ENCODE measurements at places on chromosomes 2 and 18. TPM values are rescaled to one million over a fixed set of nuclear protein-coding genes. Genes with fewer than 3 reads are reported as not detected.

Gene TEX44
- not detected for total RNA-seq

Gene TGOLN2
- 186 TPM for total RNA-seq

Gene ABHD1
- not detected for total RNA-seq

DNA sequence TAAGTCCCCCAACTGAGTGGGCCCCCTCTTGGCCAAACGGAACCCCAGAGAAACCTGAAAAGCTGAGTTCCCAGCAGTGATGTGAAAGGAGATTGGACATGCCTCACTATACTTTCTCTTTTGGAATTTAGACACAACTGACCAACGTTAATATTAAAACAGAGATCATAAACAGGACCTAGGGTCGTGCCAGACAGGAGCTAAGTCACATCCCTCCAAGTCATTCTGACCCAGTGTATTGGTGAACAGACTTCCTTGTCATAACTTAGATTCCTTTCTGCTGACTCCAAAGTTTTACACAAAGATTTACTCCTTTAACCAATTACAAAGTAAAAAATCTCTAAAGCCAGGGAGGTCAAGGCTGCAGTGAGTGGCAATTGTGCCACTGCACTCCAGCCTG lies 46.9 kb downstream of the UXS1 start:
- DNase-seq: no peak

GRCh38 chr18:45522371-45522770 lies 92.9 kb upstream of the SLC14A2 start:
- no peak for DNase-seq

DNA sequence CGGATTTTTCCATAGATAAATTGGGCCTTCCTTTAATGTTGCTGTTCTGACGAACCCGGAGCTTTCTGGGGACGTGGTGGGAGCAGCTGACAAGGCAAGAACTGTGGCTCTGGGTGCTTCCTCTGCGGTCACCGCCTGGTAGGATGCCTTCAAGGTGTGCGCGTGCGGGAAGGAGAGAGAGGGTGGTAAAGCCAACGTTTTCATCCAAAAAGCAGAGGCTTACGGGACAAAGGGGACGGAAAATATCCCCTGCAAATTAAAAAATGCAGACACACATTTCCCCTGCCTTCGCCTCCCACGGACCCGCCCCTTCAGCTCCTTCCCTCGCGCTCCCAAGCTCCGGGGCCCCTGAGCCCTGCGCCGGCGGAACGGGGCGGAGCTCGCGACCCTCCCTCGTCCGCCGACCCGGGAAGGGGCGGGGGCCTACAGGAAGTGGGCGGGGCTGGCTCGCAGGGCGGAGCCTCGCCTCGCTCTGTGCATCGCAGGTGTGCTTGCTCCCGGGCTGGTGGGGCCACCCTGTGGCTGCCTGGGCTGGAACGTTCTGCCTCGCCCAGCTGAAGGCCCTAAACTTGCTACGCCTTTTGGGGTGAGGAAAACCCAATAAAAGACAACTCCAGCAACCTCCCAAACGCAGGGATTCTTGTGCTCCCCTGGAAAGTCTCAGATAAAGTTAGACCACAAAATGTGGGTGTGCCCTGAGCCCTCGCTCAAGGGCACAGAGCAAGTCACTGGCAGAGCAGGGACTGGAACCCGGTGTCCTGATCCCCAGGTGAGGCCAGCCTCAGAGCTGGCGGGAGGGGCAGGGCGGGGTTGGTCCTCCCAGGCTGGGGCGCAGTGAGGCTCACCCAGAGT lies 25.4 kb upstream of the SLC66A3 start:
- peak; percentile 82 for DNase-seq

Gene M1AP
- not detected for total RNA-seq

All from left colon (tissue), 2 donors.